ENCODE measurements at places on chromosomes 12 and 14. TPM values are rescaled to one million over a fixed set of nuclear protein-coding genes. Genes with fewer than 3 reads are reported as not detected.
A peak's percentile ranks its signal among the peaks of the same experiment; 100 is the strongest.

ALX1 gene
- not detected for total RNA-seq

GPR162 gene
- total RNA-seq = 1.7 TPM

DNA sequence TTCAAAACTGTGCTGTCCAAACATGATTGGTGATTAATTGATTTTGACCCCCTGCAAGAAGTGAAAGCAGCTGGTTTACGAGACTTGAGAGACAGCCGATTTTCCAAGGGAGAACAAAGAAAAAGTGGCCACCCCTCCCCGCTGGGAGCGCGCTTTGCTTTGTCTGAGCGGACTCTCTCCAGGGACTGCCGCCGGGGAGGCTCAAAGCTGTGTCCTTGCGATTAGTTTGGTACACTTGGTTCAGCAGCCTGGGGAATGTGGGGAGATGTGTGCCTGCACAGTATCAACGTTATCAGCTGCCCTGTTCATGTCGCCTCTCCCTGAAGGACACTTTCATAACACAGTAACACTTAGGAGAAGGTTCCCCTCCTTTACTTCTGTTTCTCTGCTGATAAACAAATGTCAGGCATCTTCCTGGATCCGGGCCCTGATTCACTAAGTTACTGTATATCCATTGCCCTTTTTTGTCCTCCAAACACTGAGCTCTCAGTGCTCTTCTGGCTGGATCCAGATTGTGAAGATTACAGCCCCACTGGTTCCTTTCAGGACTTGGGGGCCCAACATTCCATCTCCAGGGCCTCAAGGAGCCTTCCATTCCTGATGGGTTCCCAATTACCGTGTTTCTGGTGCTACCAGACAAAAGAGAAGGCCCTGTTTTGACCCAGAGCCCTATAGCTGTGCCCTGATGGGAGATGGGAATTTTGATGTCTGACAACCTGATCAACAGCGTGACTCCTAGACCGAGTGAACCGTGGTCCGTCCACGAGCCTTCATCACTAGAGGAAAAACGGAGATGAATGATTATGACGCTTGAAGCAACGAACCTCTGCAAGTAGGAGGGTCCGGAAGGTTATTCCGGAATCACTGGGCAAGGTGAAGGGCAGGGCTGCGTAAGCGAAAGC lies 31.7 kb upstream of the TUBA1C start:
- H3K36me3 ChIP-seq = no peaks in the 10 kb centered on the region
- peak; percentile 56 for DNase-seq
- H3K4me1 ChIP-seq = peaks cover 16% of the 10 kb centered on the region
- peak overlapping the region; percentile 88 for H3K27ac ChIP-seq

VSX2 gene
- not detected for total RNA-seq

- peaks cover 18% of the 10 kb centered on the region for H3K4me1 ChIP-seq
- H3K27ac ChIP-seq = no peak overlapping the region
- no peaks in the 10 kb centered on the region for H3K36me3 ChIP-seq
These were observed 24.0 kb downstream of the TCTN1 start for GRCh38 chr12:110637869-110638441.

DNA sequence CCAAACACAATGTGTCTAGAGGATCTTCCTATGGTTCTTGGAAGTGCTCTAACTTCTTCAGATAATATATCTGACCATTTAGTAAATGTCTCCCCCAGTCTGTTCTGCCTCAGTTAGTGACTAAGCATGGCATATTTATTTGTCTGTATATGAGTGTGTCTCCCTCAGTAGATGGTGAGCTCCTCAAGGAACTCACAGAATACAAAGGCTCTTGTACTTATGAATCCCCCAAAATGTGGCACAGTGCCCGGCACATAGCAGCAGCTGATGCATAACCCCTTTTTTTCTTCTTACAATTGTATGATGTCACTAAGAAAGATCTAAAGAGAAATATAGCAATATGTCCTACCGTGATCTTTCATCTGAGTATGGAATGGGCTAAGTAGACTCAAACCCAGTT lies 264.7 kb upstream of the PRICKLE1 start:
- H3K4me3 ChIP-seq = no peak overlapping the region
- DNase-seq = peak; percentile 88
- no peaks in the 10 kb centered on the region for H3K27me3 ChIP-seq
- H3K36me3 ChIP-seq = no peaks in the 10 kb centered on the region
- H3K27ac ChIP-seq = peak overlapping the region; percentile 40

GRCh38 chr14:92590176-92590575 lies 76.6 kb downstream of the RIN3 start:
- H3K27ac ChIP-seq = no peak overlapping the region
- H3K4me1 ChIP-seq = peaks cover 21% of the 10 kb centered on the region
- H3K36me3 ChIP-seq = peaks cover 1% of the 10 kb centered on the region
- H3K4me3 ChIP-seq = no peak overlapping the region
- no peaks in the 10 kb centered on the region for H3K27me3 ChIP-seq

TMEM233 gene
- total RNA-seq = not detected

MIP gene
- not detected for total RNA-seq

DNA sequence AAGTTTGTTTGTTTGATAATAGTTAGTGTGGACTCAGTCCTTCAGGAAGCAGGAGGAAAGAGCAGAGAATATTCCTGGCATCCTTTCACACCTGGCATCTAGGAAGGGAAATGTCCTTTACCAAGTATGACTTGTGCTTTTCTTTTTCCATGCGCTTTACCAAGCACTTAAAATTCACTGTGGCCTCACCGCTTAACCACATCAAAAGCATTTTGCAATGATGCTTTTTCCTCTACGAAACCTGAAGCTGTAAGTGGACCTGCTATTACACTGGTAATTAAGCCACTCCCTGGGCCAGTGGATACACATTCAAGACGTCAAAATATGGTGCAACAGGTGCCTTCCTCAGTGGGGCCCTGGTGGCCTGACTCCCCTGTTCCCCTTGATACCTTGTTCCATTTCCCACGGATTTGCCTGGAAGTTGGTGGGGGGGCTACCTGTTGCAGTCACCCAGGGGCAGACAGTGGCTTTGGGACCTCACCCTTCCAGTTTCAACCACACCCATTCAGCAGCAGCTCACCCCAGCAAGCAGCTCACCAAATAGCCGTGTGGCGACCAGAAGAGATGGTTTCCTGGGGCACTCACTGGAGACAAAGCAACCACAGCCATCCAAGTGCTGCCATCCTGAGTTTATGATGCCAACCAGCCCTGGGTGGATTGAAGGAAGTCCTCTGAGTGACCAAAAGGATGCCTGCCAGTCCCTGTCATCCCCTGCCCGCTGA lies 14.2 kb upstream of the FZD10 start:
- H3K4me3 ChIP-seq = no peak overlapping the region
- H3K36me3 ChIP-seq = no peaks in the 10 kb centered on the region
- no peak for DNase-seq
- H3K4me1 ChIP-seq = no peaks in the 10 kb centered on the region

GRCh38 chr14:52949711-52950409 lies 990 bp downstream of the FERMT2 start:
- DNase-seq = peak; percentile 46
- peak overlapping the region; percentile 99 for H3K27ac ChIP-seq
- peak overlapping the region; percentile 99 for H3K4me3 ChIP-seq
- H3K27me3 ChIP-seq = no peaks in the 10 kb centered on the region
- H3K36me3 ChIP-seq = peaks cover 18% of the 10 kb centered on the region
- H3K4me1 ChIP-seq = peaks cover 7% of the 10 kb centered on the region

DNA sequence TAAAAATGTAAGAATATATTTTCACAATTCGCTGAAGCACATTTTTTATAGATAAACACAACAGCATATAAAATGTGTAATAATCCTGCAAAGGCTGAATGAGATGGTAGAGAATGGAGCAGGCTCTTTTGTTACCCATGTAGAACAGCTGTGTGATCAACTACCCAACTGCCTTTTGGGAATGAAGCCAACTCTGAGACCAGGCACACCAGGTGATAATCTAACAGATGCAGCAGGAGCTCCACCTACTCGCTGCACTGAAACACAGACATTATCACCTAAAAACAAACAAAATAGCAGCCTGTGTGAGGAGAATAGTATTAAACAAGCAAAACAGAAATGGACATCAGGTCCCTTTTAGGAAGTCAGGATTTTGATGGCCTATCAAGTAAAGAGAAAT lies 183.3 kb downstream of the CCDC59 start:
- no peaks in the 10 kb centered on the region for H3K4me1 ChIP-seq
- H3K4me3 ChIP-seq = no peak overlapping the region
- no peaks in the 10 kb centered on the region for H3K36me3 ChIP-seq
- DNase-seq = no peak

DNA sequence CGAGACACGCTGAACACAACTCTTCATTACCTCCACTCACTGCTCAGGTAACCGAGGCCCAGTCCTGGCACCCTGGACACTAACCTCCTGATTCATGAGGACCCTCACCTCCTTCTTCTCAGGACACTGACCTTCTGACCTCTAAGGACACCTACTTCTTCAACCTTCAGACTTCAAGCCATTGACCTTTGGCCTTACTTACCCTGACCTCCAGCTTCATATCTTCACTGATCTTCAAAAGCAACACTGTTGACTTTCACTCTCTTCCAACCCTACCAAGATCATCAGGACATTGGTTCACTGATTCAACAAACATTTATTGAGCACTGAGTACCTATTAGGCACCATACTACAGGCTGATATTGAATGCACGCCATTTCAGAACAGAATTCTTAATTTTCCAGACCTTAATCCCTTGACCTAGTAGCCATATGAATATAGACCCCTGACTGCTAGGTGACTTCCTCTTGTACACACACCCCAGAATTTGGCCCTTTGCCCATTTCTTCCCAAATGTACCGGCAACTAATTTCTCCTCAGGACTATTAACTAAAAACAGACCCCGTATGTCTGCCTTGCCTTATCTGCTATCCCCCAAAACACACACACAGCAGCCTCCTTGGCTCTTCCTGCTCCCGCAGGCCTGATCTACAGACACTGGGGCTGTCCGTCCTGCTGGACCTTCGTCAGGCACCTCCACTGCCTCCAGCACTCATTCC lies 5.8 kb downstream of the ARHGEF40 start:
- H3K27me3 ChIP-seq = no peaks in the 10 kb centered on the region
- H3K36me3 ChIP-seq = peaks cover 76% of the 10 kb centered on the region
- H3K4me1 ChIP-seq = peaks cover 11% of the 10 kb centered on the region
- no peak overlapping the region for H3K4me3 ChIP-seq

GRCh38 chr12:105931762-105932570 lies 206.8 kb downstream of the NUAK1 start:
- H3K36me3 ChIP-seq = no peaks in the 10 kb centered on the region
- no peaks in the 10 kb centered on the region for H3K27me3 ChIP-seq
- H3K4me3 ChIP-seq = no peak overlapping the region

A2ML1 gene
- not detected for total RNA-seq

DNA sequence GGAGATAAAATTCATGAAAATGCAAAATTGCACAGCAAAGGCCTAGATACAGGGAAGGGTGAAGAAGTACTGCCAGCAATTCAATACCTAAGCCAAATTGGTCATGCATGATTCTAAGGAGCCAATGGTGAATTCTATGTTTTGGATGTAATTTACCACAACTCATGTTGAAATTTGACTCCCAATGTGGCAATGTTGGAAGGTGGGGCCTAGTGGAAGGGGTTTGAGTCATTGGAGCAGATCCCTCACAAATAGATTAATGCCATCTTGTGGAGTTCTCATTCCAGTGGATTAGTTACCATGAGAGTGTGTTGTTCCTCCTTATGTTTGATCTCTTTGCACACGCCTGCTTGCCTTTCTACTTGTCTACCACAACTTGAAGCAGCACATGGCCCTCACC lies 194.0 kb upstream of the ALG10 start:
- no peak for DNase-seq
- H3K27ac ChIP-seq = no peak overlapping the region
- H3K4me3 ChIP-seq = no peak overlapping the region
- no peaks in the 10 kb centered on the region for H3K4me1 ChIP-seq

CLEC7A gene
- total RNA-seq = not detected

RASSF8 gene
- 50.5 TPM for total RNA-seq

- no peak for DNase-seq
- no peak overlapping the region for H3K27ac ChIP-seq
- no peak overlapping the region for H3K4me3 ChIP-seq
- H3K4me1 ChIP-seq = no peaks in the 10 kb centered on the region
- H3K27me3 ChIP-seq = no peaks in the 10 kb centered on the region
- H3K36me3 ChIP-seq = no peaks in the 10 kb centered on the region
These were observed 73.1 kb downstream of the ADCK1 start for GRCh38 chr14:77872983-77873382.

DNA sequence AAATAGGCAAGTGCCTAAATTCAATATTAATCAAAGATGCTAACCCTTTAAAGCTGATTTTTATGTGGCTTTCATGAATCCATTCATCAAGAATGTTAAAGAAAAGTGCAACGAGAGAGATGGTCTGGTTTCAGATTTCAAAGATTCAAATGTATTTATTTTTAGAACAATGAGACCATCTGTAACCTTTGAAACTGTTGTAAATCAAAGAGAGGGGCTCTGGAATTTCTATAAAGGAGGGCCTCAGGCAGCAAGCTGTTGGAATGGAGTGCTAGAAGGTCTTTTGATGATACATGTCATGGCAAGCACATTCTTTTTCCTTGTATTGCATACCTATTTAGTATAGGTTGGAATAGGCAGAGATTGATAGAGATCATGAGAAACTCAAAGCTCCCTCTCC lies 433.0 kb downstream of the LRIG3 start:
- no peak for DNase-seq
- no peak overlapping the region for H3K27ac ChIP-seq
- 0 out of 2 replicates have a peak, but pooled peaks cover 5% of the 10 kb centered on the region for H3K4me1 ChIP-seq
- no peaks in the 10 kb centered on the region for H3K27me3 ChIP-seq
- H3K4me3 ChIP-seq = no peak overlapping the region

KRT3 gene
- not detected for total RNA-seq

GRCh38 chr14:34853041-34853440 lies 22.1 kb downstream of the BAZ1A start:
- H3K36me3 ChIP-seq = peaks cover 12% of the 10 kb centered on the region
- no peak overlapping the region for H3K27ac ChIP-seq
- no peaks in the 10 kb centered on the region for H3K4me1 ChIP-seq
- DNase-seq = no peak

DNA sequence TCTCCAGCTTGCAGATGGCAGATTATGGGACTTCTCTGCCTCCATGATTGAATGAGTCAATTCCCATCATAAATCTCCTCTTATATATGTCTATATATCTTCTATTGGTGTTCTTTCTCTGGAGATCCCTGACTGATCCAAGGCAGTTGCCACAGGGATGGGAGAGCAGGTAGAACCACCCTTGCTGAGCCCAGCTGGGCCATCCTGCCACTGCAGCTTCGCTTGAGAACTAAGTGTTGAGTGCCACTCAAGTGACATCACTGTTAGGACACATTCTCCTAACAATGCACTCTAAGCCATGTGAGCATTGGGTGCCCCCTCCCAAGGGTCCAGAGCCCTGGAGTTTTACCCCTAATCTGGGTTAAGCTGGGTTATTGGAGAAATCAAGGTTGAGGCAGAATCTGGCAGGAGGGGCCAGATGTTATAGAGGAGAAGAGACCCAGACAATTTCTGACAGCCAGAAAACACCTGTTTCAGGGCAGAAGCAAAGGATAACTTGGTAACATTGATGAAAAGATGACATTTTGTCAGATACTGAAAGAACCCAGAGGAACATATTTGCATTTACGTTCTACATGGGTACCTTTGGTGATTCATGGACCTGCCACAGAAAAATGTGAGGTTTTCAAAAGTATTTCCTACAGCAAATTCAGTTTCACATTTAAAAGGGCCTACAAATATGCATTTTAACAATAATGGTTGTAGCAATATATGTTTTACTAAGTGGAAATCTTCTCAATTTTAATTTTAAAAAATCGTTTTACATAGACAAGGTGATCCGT lies 57.2 kb upstream of the MAX start:
- H3K4me3 ChIP-seq = no peak overlapping the region
- peaks cover 6% of the 10 kb centered on the region for H3K4me1 ChIP-seq
- no peak for DNase-seq
- H3K27ac ChIP-seq = no peak overlapping the region
- no peaks in the 10 kb centered on the region for H3K36me3 ChIP-seq

- DNase-seq = no peak
- no peaks in the 10 kb centered on the region for H3K27me3 ChIP-seq
- H3K27ac ChIP-seq = no peak overlapping the region
- no peaks in the 10 kb centered on the region for H3K4me1 ChIP-seq
- no peaks in the 10 kb centered on the region for H3K36me3 ChIP-seq
These were observed 626.0 kb upstream of the SEL1L start for GRCh38 chr14:82159624-82160023.

LRTM2 gene
- not detected for total RNA-seq

MBIP gene
- 9.3 TPM for total RNA-seq

DYRK4 gene
- 44.6 TPM for total RNA-seq

All from IMR-90 (cell line).